ENCODE measurements at places on chromosomes 7 and 10. TPM values are rescaled to one million over a fixed set of nuclear protein-coding genes. Genes with fewer than 3 reads are reported as not detected.
A peak's percentile ranks its signal among the peaks of the same experiment; 100 is the strongest.

KNDC1 gene
- total RNA-seq: not detected

NPSR1 gene
- total RNA-seq: not detected

ITGA8 gene
- total RNA-seq: not detected

CNPY1 gene
- total RNA-seq: not detected

TMEM213 gene
- 0.18 TPM for total RNA-seq

PON2 gene
- 5.0 TPM for total RNA-seq

GALNT17 gene
- total RNA-seq: not detected

DNA sequence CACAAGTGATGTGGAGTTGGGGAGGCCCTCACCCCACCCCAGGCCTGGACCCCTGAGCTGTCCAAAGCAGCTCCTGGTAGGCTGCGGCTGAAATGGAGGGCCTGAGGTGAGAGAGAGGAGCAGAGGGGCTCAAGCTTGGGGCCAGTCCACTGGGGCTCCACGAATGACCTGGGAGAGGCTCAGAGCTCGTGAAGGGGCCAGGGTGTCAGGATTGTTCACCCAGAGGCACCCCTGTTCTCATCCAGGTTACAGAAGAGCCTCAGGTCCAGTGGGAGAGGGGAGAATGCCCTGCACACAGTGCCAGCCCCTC, 102.2 kb upstream of the RET start:
- no peak for DNase-seq

GRCh38 chr10:86331861-86332260, 34.7 kb downstream of the GRID1 start:
- DNase-seq: no peak

DNA sequence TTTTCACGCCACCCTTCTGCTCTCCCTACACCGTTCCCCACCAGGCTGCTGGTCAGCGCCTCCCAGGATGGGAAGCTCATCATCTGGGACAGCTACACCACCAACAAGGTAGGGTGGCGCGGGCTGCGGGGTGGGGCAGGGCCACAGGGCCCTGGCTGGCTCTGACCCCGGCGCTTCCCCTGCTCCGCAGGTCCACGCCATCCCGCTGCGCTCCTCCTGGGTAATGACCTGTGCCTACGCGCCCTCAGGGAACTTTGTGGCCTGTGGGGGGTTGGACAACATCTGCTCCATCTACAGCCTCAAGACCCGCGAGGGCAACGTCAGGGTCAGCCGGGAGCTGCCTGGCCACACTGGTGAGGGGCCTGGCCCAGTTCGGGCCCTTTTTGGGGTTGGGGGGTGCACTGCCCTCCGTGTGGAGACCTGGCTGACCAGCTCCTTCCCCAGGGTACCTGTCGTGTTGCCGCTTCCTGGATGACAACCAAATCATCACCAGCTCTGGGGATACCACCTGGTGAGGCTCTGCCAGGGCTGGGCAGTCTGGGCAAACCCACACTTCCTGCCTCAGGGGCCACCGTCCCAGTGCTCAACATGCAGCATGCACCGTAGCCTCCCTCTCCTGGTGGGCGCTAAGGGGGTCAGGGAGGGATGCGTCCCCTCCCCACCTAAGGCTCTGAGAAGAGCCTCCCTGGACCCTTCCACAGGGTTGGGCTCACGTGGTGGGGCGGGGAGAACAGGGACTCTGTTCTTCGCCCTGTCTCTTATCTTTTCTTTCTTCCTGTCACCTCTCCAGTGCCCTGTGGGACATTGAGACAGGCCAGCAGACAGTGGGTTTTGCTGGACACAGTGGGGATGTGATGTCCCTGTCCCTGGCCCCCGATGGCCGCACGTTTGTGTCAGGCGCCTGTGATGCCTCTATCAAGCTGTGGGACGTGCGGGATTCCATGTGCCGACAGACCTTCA, 4.0 kb downstream of the GNB2 start:
- no peak for DNase-seq

- DNase-seq: no peak
Observed at GRCh38 chr7:39300276-39300675, 265.9 kb upstream of the YAE1 start.

GRCh38 chr10:103678178-103678526, 177.2 kb downstream of the SH3PXD2A start:
- peak; percentile 77 for DNase-seq

- no peak for DNase-seq
Observed at GRCh38 chr7:80937336-80937735, 18.5 kb upstream of the SEMA3C start.

DNA sequence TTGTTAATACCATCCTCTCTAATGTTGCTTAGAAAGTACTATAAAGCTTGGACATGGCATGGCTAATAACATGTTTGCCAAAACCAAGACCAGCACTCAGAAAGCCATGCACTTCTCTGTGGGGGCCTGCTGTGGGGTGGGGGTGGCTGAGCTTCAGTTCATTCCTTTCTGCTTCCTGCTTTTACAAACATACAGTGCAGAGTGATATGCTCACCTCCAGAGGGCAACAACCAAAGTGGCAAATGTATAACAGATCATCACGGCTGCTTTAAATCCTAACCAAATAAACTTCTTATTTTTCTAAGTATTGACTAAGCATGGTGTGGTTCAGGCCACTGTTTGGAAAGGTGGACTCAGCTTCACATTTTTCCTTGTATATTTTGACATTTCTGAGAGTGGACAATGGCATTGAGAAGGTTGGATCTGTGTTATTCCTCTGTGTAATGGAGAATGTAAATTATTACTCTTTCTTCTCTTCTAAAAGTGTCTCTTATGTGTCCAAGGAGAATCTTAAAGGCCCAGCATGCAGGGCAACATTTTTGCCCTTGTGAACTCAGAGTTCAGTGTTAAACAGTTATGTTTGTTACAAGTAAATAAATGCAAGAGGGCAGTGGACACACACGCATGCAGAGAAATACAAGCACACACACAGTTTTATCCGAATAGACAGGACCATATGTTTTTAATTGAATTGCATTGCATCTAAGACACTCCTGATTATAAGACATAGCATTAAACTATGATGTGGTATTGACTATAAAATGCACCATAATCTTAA, 186.1 kb downstream of the HERPUD2 start:
- no peak for DNase-seq

DNA sequence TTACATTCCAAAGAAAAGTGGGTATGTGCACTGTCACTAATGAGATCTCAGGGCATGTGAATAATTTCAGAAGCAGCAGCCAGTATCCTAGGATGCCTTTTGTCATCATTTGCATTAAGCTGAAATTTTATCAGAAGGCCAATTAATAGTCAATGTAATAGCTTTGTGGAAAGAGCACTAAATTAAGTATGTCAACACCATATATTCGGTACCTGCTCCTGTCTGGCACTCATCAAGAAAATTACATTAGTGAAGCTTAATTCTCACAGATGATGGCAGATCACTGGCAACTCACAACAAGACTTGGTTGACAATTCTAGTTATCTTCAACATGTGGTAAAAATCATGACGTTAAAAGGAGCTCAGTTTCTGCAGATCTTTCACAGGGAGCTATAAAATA, 271.4 kb downstream of the PARD3 start:
- no peak for DNase-seq

DNA sequence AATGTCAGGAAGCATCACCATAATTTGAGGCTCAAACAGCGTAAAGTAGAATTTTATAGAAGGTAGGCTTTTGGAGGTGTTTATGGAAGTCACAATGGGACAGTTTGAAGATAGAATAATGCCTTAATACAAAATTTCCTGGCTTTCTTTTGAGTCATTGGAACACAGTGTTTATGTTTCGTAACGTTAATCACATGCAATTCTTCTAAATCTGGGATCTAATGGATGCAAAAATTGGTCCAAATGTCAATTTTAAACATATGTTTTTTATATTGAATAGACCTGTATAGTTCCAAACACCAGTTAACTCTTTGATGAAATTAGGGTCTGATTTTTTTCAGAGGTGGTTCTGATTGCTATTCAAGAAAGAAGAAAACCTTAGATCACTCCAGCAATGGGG, 86.5 kb upstream of the HPS1 start:
- DNase-seq: no peak

DNA sequence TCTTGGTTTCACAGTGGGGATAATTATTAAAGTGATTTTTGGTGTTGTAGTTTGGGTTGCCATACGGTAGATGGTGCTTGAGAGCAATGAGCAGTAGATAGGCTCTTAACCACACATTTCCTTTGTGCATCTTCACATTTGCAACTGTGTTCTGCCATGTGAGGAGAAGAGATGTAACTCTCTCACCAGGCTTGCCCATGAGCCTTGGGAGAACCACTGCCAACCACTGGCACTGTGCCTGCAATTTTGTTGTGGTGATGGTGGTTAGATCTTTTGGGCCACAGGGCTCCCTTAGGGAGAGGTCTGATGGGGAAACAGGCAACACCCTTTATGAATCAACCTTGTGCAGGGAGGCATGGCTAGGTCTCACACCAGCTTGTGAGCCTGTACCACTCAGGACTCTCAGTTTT, 204.3 kb downstream of the CCDC7 start:
- no peak for DNase-seq

DNA sequence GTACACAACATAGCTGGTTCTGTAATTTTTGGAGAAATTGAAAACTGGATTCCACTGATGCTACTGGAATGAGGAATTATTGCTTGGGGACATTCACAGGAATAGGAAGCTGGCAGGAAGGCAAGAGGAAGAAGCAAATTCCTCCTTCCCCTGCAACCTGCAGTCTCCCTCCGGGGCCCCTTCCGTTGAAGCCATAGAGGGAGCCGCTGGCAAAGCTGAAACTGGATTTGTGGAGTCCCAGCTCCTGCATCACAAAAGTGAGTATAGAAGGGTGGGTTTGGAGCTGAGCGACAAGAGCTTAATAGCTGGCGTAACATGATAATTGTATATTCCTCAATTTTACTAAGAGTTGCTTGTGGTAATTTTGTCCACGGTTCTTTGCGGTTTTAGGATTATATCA, 190.8 kb downstream of the ADRA2A start:
- no peak for DNase-seq

DNA sequence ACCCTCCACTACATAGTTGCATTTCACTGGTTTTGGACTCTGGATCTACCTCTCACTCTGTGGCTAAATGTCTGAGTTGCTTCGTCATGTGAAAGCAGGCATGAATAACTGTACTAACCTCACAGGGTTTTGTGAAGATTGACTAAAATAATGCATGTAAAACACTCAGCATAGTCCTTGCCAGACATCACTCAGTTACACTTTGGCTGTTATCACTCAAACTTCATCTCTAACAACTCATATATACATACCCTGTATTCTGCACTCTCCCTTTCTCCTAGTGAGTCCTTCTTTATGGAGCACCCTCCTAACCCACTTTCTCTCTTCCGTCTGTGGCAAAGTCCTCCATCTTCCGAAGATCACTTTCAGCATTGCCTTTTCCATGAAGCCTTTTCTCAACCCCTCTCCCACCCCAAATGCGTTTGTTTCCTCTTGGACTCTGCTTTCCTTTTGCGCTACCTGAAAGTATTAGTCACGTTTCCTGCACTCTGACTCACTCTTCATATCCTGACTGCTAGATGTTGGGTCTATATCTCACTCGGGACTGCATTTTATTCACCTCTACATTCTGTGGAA, 72.6 kb downstream of the OSBPL3 start:
- peak; percentile 48 for DNase-seq

GRCh38 chr7:36964297-36964696, 240.0 kb upstream of the AOAH start:
- DNase-seq: no peak

- no peak for DNase-seq
Observed at GRCh38 chr7:110130669-110131068, 960.3 kb upstream of the LRRN3 start.

DNA sequence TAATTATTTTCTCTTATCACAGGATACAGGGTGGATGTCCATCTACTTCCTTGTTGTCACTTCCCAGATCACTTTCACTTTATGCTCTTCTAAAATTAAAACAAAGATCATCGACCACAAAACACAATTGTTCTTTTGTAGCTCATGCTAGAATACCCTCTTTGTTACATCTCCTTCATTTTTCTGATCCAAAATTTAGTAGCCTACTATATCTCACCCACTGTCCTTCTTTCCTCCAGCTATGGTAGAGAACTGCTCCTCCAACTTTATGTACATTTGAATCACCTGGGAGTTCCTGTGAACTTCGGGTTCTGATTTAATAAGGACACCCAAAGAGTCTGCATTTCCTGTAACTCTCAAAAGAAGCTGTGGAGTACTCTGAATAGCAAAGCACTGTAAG, 1.2 kb upstream of the AHR start:
- DNase-seq: no peak

DNA sequence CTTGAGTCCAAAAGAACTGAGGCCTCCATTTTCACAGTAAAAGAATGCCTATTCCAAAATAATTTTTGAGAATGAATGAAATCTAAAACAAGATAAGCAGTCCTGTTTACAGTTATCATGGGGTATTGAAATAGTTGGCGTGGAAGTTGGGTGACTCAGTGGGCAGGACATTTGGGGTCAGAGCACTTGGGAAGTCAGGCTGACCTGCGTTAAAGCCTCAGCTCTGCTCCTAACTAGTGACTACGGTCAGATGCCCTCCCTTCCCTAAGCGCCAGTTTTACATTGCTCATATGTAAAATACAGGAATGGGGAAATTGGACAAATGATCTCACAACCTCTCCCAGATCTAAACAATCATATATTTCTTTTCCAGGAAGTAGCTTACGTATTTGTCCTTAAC, 2.3 kb upstream of the PAPSS2 start:
- DNase-seq: no peak

Data from activated naive CD4-positive, alpha-beta T cell treated with anti-CD3 and anti-CD28 coated beads, Interleukin-2, amount 50 U/mL, for 72 hours (primary cell).